ENCODE measurements at places on chromosomes 7 and 10. TPM values are rescaled to one million over a fixed set of nuclear protein-coding genes. Genes with fewer than 3 reads are reported as not detected.
A peak's percentile ranks its signal among the peaks of the same experiment; 100 is the strongest.

GRCh38 chr7:151110941-151111645 is 24.8 kb downstream of the AGAP3 start:
- H3K27me3 ChIP-seq = no peaks in the 10 kb centered on the region
- no peaks in the 10 kb centered on the region for H3K36me3 ChIP-seq
- H3K27ac ChIP-seq = no peak overlapping the region
- peak; percentile 85 for DNase-seq
- no peak overlapping the region for H3K4me3 ChIP-seq

The MYOZ1 gene
- total RNA-seq = 5.2 TPM

- peaks cover 4% of the 10 kb centered on the region for H3K4me1 ChIP-seq
- H3K27me3 ChIP-seq = no peaks in the 10 kb centered on the region
- H3K4me3 ChIP-seq = no peak overlapping the region
- no peak overlapping the region for H3K27ac ChIP-seq
- DNase-seq = no peak
- no peaks in the 10 kb centered on the region for H3K36me3 ChIP-seq
Measured at GRCh38 chr10:69957886-69958555, 94.6 kb upstream of the MACROH2A2 start.

DNA sequence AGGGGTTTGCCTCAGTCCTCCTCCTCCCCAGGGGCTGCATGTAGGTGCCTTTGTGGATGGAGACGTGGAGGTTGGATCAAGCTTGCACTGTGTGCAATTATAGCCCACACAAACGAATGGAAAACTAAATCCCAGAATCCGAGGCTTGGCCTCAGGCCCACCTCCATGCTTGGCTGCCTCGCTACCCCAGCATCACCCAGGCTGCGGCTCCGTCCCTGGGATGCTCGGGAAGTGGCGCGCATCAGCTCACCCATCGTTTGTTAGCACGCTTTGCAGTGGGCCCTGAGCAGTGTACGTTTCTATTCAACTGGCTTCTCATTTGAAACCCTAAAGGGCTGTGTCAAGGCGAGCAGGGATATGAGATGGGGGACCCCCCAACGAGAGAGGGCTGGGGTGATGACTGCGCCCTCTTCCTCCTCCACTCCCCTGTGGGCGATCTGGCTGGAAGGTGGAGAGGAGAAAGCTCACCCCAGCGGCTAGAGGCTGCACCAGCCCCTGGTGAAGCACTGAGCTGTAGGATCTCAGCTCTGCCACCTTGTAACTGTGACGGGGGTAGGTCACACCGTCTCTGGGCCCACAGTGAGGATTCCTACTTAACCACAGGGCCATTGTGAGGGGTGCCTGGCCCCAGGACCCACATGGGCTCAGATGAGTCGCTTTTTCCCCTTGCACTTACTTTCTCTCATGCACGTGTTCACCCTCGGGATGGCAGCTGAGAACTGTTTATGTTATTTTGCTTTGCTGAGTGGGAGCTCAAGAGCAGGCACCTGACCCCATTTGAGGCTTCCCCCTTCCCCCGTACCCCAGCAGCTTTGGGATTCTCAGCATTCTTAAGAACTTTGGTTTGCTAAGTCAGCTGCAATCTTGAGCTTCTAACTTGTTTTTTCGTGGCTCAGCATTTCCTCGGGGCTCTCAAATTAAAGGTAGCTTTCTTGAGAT is 12.7 kb upstream of the BTBD16 start:
- no peaks in the 10 kb centered on the region for H3K4me1 ChIP-seq
- H3K27me3 ChIP-seq = no peaks in the 10 kb centered on the region
- no peak overlapping the region for H3K4me3 ChIP-seq

- H3K4me1 ChIP-seq = peaks cover 18% of the 10 kb centered on the region
- H3K36me3 ChIP-seq = no peaks in the 10 kb centered on the region
- DNase-seq = no peak
- peak overlapping the region; percentile 28 for H3K27ac ChIP-seq
- H3K4me3 ChIP-seq = no peak overlapping the region
- H3K27me3 ChIP-seq = no peaks in the 10 kb centered on the region
Measured at GRCh38 chr7:106177300-106177690, 65.2 kb upstream of the SYPL1 start.

The SH2D4B gene
- total RNA-seq = 0.43 TPM

- no peaks in the 10 kb centered on the region for H3K4me1 ChIP-seq
- no peak overlapping the region for H3K4me3 ChIP-seq
- no peak for DNase-seq
- no peaks in the 10 kb centered on the region for H3K27me3 ChIP-seq
Measured at GRCh38 chr7:112238852-112239610, 32.5 kb downstream of the ZNF277 start.

- no peaks in the 10 kb centered on the region for H3K27me3 ChIP-seq
- no peak overlapping the region for H3K4me3 ChIP-seq
- H3K36me3 ChIP-seq = no peaks in the 10 kb centered on the region
- H3K27ac ChIP-seq = no peak overlapping the region
Measured at GRCh38 chr7:100130608-100131453, 4.1 kb downstream of the MBLAC1 start.

The CDNF gene
- 0.61 TPM for total RNA-seq

The FAM131B gene
- 0.90 TPM for total RNA-seq

The INHBA gene
- 70.2 TPM for total RNA-seq

DNA sequence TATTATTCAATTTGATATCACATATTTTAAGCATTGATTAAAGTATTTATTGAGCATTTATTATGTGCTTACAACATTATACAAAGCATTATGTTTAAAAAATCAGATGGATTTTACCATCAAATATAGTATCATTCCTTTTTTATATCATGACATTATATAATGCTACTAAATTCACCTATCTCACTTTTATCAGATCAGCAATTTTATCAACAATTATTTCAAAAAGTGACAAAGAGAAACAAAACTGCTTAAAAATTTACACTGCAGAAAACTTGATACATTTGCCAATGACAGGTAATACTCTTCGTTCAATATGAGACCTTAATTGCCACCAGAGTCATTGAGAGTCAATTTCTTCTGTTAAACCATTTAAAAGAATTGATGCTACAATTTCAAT is 82.0 kb downstream of the CHCHD3 start:
- H3K27me3 ChIP-seq = no peaks in the 10 kb centered on the region
- peaks cover 9% of the 10 kb centered on the region for H3K4me1 ChIP-seq
- no peak overlapping the region for H3K4me3 ChIP-seq
- no peaks in the 10 kb centered on the region for H3K36me3 ChIP-seq
- no peak for DNase-seq

The RGS10 gene
- total RNA-seq = 31.0 TPM

DNA sequence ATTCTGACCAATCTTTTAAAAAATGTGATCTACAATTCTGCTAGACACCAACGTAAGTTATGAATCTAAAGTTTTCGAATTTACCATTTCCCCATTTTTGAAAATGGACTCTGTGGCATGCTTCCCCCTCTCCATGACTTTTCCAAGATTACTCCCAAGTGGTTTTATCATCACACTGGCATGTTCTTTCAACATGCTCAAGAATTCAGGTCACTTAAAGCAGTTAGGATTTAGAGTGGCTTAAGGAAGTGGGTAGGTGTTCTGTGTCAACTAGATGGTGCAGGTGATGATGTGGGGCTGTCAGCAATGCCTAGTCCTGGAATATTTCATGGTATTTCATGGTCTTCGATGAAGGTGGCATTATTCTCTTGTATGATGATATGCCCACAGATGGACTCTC is 164.0 kb upstream of the ASAH2 start:
- DNase-seq = no peak
- H3K4me1 ChIP-seq = peaks cover 43% of the 10 kb centered on the region
- H3K27me3 ChIP-seq = no peaks in the 10 kb centered on the region
- no peak overlapping the region for H3K27ac ChIP-seq

DNA sequence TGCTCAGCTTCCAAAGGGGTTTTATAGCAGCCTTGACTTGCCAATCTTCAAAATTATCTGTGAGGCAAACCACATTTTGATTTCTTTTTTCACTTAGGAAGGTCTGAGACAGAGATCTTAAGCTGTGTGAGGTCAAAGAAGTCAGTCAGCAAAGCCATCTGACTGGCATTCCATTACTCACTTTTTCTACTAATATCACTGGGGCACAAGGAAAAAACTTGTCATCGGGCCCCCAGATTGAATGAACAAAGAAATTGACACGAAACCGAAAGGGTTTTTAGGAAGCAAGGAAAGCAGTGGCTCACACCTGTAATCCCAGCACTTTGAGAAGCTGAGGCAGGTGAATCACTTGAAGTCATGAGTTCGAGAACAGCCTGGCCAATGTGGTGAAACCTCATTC is 78.5 kb upstream of the FRMD4A start:
- H3K27me3 ChIP-seq = peaks cover 4% of the 10 kb centered on the region
- no peak overlapping the region for H3K27ac ChIP-seq
- no peak for DNase-seq
- no peaks in the 10 kb centered on the region for H3K36me3 ChIP-seq
- H3K4me3 ChIP-seq = no peak overlapping the region
- H3K4me1 ChIP-seq = no peaks in the 10 kb centered on the region

DNA sequence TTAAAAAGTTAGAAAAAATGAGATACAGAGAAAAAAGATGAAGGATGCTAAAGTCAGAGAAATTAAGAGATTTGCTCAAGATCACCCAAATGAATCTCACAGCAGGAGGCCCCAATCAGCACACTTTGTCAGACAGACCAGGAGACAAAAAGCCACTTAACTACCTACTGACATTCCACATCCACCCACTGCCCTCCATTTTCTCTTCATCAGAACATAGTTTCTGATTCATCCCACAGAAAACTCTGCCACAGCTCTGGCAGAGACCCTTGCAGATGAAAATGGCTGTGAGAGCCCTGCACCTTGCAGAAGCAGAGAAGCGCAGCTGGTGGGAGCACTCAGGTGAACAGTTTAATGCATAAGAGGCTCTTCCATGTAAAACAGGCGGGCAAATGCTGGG is 26.6 kb downstream of the DGKI start:
- DNase-seq = no peak
- no peaks in the 10 kb centered on the region for H3K4me1 ChIP-seq
- H3K4me3 ChIP-seq = no peak overlapping the region
- no peaks in the 10 kb centered on the region for H3K27me3 ChIP-seq
- no peak overlapping the region for H3K27ac ChIP-seq
- no peaks in the 10 kb centered on the region for H3K36me3 ChIP-seq

The STEAP1B gene
- 2.5 TPM for total RNA-seq

DNA sequence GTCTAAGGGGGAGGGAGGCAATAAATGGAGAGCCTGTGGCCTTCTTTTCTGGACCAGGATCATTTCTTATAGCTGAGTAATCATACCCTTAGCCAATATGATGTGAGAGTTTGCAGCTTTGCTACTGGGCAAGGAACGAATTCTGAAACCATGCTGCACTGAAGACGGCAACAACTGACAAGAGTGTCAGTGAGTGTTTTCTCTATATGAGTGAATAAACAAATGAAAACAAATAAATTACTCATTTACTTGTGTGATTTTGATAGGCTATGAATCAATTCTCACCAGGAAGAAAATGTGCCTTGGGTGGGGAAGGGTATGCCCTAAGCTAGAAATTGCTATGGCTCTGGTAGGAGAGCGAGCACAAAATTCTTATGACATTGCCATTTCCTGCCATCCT is 79.4 kb upstream of the LRRN3 start:
- no peaks in the 10 kb centered on the region for H3K36me3 ChIP-seq
- H3K27ac ChIP-seq = no peak overlapping the region
- H3K4me1 ChIP-seq = no peaks in the 10 kb centered on the region

DNA sequence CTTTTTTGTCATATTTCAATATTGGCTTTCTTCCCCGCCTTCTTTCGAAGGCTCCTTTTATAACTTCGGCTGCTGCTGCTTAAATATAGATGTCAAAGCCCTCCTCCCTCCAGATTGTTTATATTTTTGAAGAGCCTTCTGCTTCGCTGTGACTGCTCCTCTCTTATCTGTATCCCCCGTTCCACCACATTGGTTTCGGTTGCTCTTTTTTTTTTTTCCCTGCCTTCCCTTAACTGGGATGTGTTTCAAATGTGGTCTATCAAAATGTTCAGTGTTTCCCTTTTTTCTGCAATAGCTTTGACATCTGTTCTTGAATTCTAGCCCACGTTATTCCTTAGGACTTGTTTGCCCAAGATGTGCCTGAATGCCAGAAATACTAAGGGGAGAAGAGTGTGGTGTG is 96.4 kb downstream of the CUX1 start:
- peaks cover 23% of the 10 kb centered on the region for H3K4me1 ChIP-seq
- peaks cover 24% of the 10 kb centered on the region for H3K36me3 ChIP-seq
- H3K4me3 ChIP-seq = no peak overlapping the region
- H3K27ac ChIP-seq = peak overlapping the region; percentile 55
